ENCODE measurements at places on chromosomes 7 and 10.
A peak's percentile ranks its signal among the peaks of the same experiment; 100 is the strongest.

DNA sequence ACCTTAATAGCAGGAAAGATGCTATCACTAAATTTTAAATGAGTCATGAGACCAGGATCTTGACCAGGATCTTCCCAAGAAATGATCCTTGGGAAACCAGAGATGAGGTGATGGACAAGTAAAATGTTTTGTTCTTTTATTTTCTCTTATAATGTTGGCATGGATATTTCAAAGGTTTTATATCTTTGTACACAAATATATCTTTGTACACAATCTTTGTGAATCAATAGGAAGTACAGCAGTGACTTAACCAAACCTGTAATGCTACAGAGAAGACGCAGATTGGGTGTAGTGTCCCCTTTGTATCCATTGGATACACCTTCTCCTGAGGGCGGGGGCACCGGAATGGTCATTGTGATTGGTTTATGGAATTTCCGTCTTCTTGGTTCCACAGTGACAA is 180.1 kb upstream of the CCDC6 start:
- DNase-seq = no peak

GRCh38 chr10:126730856-126731609 is 60.5 kb upstream of the C10orf90 start:
- no peak for DNase-seq

GRCh38 chr7:116970238-116970910 is 17.1 kb downstream of the ST7 start:
- no peak for DNase-seq

DNA sequence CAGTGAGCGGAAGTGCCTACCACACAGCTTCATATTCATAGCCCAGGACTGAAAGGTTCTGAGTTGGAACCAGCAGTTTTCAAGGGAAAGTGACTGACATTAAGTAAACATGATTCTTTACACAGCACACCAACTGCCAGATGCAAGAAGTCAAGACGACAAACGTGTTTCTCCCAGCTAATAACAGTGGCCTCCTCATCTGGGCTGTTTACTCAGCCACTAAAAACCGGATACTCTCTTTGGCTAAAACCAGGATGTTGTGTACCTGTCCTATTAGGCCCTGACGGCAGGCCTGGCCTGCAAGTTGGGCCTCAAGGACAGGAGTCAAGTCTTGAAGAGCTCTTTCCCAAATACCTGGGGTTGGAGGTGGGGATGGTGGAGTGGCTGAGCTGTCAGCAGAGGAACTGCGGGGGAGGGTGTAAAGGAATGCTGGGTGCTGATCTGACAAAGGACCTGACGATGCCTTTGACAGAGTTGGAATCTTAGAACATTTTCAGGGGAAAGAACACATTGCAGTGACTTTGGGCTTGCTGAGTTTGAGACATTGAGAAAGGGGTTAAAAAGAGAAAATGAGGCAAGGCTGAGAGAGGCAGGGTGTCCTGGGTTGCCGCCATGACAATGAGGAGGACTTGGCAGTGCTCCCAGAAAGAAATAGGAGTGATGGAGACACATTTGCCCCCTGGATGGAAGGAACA is 57.7 kb downstream of the STEAP1B start:
- no peak for DNase-seq

GRCh38 chr7:36226151-36226550 is 73.1 kb downstream of the EEPD1 start:
- DNase-seq = no peak

GRCh38 chr10:78777466-78777865 is 291.3 kb upstream of the ZMIZ1 start:
- no peak for DNase-seq

DNA sequence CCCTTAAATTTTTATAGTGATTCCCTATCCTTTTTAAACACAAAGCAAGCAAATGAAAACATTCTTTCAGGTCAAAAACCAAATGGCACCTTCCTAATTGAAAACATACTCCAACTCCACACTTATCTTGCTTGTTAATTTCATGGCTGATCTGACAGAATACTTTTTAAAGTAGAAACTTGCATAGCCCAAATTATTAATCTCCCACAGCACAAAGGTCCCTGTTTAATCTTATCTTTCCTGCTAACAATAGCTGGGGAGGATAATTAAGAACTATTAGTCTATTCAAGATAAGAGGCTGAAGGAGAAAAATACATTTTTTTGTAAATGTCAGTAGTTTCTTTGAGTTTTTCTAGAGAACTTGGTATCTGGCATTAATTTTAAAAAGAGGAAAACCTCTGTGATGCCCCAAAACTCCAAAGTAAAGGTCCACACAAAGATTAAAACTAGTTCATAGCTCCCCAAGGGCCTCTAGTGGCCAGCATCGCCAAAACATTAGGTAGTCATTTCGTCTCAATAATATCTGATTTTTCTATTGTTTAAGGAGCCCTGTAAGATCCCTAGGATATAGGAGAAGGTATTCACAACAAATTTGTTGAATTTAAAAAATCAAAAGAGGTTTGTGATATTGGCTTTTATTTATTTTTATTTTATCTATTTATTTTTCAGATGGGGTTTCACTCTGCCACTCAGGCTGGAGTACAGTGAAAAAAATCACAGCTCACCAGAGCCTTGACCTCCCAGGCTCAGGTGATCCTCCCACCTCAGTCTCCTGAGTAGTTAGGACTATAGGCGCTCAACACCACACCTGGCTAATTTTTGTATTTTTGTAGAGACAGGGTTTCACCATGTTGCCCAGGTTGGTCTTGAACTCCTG is 14.7 kb downstream of the CDNF start:
- no peak for DNase-seq

DNA sequence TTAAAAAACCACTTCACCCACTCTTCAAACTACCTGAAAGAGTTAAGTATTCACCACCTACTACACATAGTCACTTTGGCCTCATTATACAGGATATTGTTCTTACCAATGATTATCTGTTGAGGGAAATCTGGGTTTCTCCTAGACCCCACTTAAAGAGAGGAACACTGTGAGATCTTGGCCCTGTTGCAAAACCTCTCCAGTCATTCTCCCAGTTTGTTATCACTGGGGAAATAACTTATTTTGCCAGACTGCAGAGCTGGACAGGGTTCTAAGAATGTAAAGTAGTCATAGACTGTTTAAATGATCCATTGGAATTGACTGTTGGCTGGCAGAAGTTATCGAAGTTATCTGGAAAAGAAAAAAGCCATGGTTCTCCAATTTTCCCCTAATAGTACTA is 143.8 kb downstream of the HGF start:
- DNase-seq = no peak

GRCh38 chr10:70348228-70348850 is 34.1 kb downstream of the LRRC20 start:
- DNase-seq = no peak

- no peak for DNase-seq
Observed at GRCh38 chr7:123709525-123709924, 39.3 kb downstream of the WASL start.

GRCh38 chr7:23472046-23472445 is 1.8 kb upstream of the IGF2BP3 start:
- DNase-seq = no peak

GRCh38 chr7:27170426-27171324 is 3.4 kb downstream of the HOXA10 start:
- DNase-seq = no peak

DNA sequence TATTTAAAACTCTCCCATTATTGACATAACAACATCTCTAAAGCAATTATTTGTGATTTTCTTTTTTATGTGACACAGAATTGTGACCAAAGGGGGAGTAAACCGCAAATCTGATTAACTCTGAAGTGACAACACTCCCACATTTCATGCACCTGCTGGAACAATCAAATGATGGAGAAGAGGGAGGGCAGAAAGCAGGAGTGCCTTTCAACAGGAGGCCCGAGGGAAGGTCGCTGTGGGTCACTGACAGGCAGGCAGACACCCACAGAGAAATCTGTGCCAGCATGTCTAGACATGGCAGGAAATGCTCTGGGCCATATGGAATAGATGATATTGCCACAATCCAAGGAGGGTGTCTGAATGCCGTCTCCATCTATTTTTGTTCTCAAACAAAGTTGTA is 247.3 kb downstream of the DOCK4 start:
- DNase-seq = no peak

DNA sequence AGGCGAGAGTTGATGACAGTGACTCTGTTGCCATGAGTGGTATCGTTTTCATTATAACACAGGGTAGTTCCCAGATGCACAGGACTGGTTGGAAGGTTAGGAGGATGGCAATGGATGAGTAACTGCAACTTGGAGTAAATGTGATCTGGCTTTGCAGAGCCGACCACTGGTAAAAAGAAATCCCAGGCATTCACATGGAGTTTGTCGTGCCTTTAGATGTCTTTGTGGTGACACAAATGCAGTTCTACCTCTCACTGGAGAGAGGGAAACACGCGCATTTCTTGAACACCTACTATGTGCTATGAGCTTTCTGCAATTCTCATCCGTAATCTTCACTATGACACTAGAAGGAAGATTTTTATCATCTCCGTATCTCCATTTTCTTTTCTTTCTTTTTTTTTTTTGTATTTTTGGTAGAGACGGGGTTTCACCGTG is 1.7 kb upstream of the MNX1 start:
- no peak for DNase-seq

GRCh38 chr10:97498841-97499560 is at the start of gene UBTD1:
Gene UBTD1 (plus strand): TSS chr10:97498924. CDS start chr10:97499204, 280 bp downstream.
- peak; percentile 10 for DNase-seq

GRCh38 chr10:114316744-114317143 is 77.7 kb downstream of the VWA2 start:
- DNase-seq = no peak

DNA sequence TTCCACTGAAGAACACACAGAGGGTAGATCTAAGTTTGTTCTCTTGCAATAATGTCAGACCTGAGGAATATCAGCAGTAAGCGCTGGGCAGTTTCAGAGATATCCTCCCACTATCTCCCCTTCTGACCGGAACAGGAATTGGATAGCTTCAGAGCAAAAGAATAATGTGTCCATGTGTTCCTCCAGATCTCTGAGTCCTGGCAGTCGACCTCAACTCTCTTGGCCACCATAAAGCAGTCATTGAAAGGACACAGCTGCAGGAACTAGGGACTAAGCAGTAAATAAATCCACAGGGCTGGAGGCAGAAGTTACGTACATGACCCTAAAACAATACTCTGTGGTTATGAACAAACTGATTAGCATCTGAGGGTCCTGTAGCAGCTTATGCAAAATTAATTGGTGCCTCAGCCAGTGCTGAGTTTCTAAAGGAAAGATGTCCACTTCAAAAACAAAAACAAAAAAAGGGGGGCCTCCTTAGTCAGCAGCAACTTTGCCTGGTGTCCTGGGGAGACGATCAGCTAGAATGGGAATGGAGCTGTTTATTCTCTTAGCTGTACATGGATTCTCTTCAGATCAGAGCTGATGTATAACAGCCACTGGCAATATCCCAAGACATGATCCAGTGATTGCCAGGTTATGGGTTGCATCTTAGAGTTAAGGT is 6.4 kb upstream of the PRTFDC1 start:
- no peak for DNase-seq
